ENCODE measurements at places on chromosomes 3 and 15. TPM values are rescaled to one million over a fixed set of nuclear protein-coding genes. Genes with fewer than 3 reads are reported as not detected.

The CASR gene
- total RNA-seq, result not detected

The ADAMTS7 gene
- total RNA-seq, result 4.7 TPM

The LRTM1 gene
- total RNA-seq, result not detected

The MST1R gene
- 2.5 TPM for total RNA-seq

The SLC24A5 gene
- total RNA-seq, result not detected

The ABHD6 gene
- total RNA-seq, result 14.8 TPM

The HYKK gene
- total RNA-seq, result 5.8 TPM

The C3orf20 gene
- not detected for total RNA-seq

The ZBTB38 gene
- total RNA-seq, result 225 TPM

The FEZF2 gene
- not detected for total RNA-seq

The ANKDD1A gene
- 4.6 TPM for total RNA-seq

The PLIN1 gene
- 2.4 TPM for total RNA-seq

The FOXL2 gene
- not detected for total RNA-seq

The LINGO1 gene
- 0.13 TPM for total RNA-seq

The MEX3B gene
- total RNA-seq, result 4.4 TPM

The GOLGA6L7 gene
- not detected for total RNA-seq

The C3orf85 gene
- total RNA-seq, result not detected

The COL6A6 gene
- total RNA-seq, result not detected

The LRRC57 gene
- 19.4 TPM for total RNA-seq

The RTP3 gene
- total RNA-seq, result not detected

The GPR149 gene
- total RNA-seq, result not detected

The CEP152 gene
- total RNA-seq, result 3.5 TPM

The STRC gene
- total RNA-seq, result 0.40 TPM

The SRP14 gene
- total RNA-seq, result 290 TPM

The GP5 gene
- not detected for total RNA-seq

The PP2D1 gene
- total RNA-seq, result not detected

The PLXND1 gene
- total RNA-seq, result 53.7 TPM

The EOMES gene
- 0.15 TPM for total RNA-seq

The PROS1 gene
- total RNA-seq, result 29.3 TPM

The ABHD17C gene
- 1.8 TPM for total RNA-seq

The SNTN gene
- not detected for total RNA-seq

The LRRIQ4 gene
- total RNA-seq, result not detected

The CKMT1A gene
- total RNA-seq, result 0.40 TPM

The RYR3 gene
- 4.7 TPM for total RNA-seq

The GOLGA8G gene
- not detected for total RNA-seq

The INKA1 gene
- 1.3 TPM for total RNA-seq

The ADGRG7 gene
- total RNA-seq, result not detected

The SCAMP5 gene
- total RNA-seq, result 10.1 TPM

The IL17RD gene
- total RNA-seq, result 6.3 TPM

The FHIT gene
- 2.7 TPM for total RNA-seq

The DET1 gene
- total RNA-seq, result 5.9 TPM

The TP63 gene
- total RNA-seq, result 0.13 TPM

The SH2D7 gene
- total RNA-seq, result not detected

The CCDC54 gene
- total RNA-seq, result not detected

The BAHD1 gene
- 23.3 TPM for total RNA-seq

The EXD1 gene
- total RNA-seq, result not detected

The CHRNA7 gene
- 1.6 TPM for total RNA-seq

The ARF4 gene
- 89.8 TPM for total RNA-seq

The C2CD4B gene
- total RNA-seq, result 0.58 TPM

The GOLGA6D gene
- not detected for total RNA-seq

The RFT1 gene
- 6.9 TPM for total RNA-seq

The ASB14 gene
- not detected for total RNA-seq
